Spleen (tissue), 13 donors: ENCODE measurements at places on chromosomes 3 and 15. TPM values are rescaled to one million over a fixed set of nuclear protein-coding genes. Genes with fewer than 3 reads are reported as not detected.

Gene ECE2
- not detected for total RNA-seq

- peaks cover 43% of the 10 kb centered on the region for H3K4me1 ChIP-seq
- peak; percentile 91 for DNase-seq
- no peak overlapping the region for H3K4me3 ChIP-seq
- H3K27ac ChIP-seq: peak overlapping the region; percentile 43
Observed at GRCh38 chr3:58116161-58116955, 94.4 kb downstream of the DNASE1L3 start.

Gene HDC
- total RNA-seq: 2.9 TPM

DNA sequence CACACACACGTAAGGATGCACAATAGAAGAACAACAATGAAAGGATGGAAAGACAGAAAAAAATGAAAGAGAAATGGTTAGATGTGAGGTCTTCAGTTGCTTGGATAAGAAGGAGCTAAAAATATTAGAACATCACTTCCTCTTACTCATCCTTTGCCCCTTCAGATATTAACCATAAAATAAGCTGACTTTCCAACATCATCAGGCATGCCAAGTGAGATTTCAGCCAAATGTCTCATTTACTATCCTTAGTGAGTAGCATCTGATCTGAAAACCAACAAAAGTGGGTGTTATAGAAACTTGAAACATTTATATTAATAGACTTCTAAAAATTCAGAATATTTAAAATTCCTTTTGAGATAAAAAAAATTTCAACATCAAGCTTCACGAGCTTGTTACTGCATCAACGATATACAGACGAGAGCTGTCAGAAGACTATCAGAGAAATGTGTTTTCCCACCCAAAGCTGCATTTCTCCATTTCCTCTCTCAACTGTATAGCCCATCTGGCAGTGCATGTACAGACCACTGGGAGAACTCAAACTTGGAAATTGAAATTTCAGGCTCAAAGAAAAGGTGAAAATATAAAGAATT, 25.4 kb upstream of the LSAMP start:
- H3K4me1 ChIP-seq: no peaks in the 10 kb centered on the region
- no peaks in the 10 kb centered on the region for H3K36me3 ChIP-seq
- DNase-seq: no peak

Gene CLDN18
- not detected for total RNA-seq
